ENCODE measurements at places on chromosomes 12 and 14.

GRCh38 chr12:117330441-117331113, 30.8 kb downstream of the NOS1 start:
- DNase-seq = no peak

- DNase-seq = no peak
Observed at GRCh38 chr14:50399251-50400032, 2.8 kb upstream of the CDKL1 start.

DNA sequence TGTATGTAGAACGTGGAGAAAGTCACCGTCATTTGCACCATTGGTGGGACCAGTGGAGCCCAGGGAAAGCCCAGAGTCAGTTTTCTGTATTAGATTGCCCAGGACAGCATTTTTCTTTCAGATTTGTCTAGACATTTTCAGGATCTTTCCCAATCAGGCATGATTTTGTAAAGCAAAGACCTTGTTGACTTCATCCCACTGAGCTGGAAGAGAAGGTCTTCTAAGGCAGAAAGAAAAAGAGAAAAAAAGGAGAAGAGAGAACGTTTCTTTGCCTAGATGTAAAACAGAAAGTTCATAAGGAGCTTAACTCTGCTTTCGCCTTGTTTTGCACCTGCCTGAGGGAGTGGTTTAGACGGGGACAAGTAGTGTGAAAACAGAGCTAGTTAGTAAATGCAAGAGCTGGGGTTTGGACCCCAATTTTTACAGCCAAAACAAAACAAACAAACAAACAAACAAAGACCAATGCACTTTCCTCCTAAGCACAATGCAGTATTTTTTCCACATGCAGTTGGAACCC, 273.1 kb downstream of the ZFP36L1 start:
- DNase-seq = no peak

- no peak for DNase-seq
Observed at GRCh38 chr12:30927222-30927611, 669 bp downstream of the TSPAN11 start.

DNA sequence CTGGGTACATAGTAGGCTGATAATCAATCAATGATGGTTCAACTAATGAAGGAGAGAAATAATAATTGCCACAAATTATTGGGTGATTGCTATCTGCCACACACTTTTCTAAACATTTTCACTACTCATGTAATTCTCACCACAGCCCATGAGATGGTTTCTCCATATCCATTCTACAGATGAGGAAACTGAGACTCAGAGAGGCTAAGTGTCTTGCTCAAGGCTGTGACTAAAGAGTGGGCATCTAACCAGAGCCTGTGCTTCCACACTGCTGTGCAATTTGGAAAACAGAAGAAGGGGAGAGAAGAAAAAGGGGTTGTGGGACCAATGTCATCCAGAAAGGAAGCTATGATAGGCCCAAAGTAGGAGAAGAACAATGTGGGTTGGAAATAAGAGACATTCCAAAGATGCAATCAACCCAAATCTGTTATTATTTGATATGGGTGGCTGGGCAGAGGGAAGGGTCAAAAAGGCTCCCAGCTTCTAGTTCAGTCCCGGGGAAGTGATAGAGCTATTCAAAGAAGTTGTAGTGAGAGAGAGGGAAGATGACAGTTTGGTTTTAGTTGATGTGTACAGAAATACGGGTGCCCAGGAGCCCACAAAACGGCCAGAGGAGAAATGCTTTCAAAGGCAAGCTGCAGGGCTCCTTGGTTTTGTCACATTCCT, 483 bp upstream of the NR1H4 start:
- no peak for DNase-seq

- no peak for DNase-seq
Observed at GRCh38 chr14:101025696-101026095, 122.2 kb upstream of the RTL1 start.

- no peak for DNase-seq
Observed at GRCh38 chr14:50726372-50727107, 58.4 kb upstream of the SAV1 start.

DNA sequence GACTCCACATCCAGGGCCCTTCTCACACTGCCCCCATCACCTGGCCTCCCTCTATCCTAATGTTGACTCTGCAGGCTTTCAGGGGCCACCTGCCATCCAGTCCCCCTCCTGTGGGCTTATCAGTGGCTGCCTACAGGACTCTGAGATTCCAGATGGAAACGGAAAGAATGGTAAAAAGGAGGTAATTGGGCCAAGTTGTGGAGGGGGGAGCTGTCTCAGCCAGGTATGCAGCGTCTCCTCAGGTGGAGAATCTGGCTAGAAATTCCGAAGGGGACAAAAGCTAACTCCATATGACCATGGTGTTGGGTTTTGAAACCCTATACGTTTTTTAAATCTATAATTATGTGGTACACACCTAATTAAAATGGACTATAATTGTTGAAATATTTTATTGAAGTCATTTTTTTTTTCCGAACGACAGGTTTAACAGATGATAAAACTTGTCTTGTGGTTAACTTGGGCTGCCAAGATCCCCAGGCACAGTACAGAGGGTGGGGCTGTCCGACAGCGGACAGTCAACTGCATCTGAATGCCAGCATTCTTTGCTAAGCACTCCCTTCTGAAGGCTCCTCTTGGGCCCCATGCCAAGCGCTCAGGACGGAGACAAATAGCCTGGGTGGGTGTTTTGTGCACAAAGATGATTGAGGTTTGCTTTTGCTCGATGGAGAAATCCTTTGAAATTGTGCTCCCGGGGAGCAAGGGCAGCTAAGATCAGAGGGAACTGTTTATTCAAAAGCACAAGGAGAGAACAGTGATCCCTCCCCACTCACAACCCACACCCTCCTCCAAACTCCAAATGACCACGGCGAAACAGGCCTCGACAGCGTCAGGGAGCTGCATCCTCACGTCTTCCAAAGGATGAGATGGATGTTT, 365.6 kb downstream of the BCL11B start:
- DNase-seq = no peak

GRCh38 chr12:100675432-100675831, 101.9 kb downstream of the GAS2L3 start:
- DNase-seq = no peak

GRCh38 chr12:71640316-71640715, 23.3 kb downstream of the ZFC3H1 start:
- DNase-seq = no peak

DNA sequence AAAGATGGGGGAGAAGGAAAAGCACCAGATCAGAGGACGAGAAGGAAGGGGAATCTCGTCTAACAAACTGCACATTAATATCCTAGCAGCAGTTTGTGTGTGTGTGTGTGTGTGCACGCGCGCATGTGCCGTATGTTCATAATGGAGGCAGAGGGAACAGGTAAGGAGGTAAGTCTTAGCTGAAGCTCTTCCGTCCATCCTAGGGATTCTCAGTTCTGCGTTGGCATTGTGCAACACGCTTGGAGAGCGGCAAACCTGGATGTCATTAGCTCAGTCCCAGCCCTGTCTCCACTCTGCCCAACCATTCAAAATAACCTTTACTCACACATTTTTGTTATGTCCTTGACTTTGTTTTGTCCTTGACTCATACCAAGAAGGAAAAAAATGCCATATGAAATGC, 1.6 kb upstream of the C1R start:
- no peak for DNase-seq

DNA sequence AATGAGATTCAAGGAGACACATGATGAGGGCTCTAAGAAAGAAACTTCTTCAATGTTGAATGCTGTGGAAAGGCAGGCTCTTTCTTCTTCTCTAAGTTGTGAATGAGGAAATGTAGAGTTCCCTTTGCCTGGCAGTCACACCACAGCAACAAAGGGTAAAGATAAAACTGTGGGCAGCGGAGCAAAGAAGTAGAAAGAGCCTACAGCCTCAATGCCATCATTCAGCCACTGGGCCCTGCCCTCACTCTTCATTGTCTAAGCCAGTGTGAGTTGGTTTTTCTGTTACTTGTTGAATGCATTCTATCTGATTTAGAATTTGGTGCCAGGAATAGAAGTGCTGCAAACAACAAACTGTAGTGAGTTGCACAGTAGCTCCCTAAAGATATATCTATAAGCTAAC, 12.2 kb downstream of the SDR9C7 start:
- DNase-seq = no peak

DNA sequence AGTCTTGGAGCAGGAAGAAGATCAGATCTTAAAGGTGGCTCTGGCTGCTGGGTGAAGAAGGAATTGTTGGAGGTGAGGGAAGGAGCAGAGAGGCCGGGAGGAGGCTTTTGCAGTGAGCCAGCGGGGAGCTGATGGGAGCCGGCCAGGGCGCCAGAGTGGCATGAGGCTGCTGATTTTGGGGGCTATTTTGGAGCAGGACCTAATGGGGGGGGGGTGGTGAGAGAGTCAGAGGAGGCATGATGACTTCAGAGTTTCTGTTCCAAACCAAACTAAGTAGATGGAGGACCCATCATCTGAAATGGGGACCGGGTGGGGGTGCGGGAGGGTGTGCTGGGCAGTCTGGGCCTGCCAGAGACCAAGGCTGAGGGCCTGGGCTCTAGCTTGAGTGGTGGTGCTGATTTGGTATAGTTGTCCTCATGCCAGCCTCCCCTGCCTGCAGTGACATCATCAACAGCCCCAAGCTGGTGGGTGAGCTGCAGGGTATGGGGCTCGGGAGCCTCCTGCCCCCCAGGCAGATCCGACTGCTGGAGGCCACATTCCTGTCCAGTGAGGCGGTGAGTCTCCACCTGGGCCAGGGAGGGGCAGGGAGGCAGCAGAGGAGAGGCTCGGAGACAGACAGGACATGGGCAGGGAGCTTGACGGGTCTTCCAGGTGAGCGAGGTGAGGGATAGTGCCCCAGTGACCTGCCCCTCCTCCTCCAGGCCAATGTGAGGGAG, 6.2 kb downstream of the TNFAIP2 start:
- no peak for DNase-seq

- no peak for DNase-seq
Observed at GRCh38 chr12:48356041-48356768, 5.5 kb upstream of the ZNF641 start.

GRCh38 chr14:35285168-35286002, 6.8 kb upstream of the PSMA6 start:
- DNase-seq = no peak
